NCI-H1092 (cell line): ENCODE measurements at places on chromosomes 16 and 17.
A peak's percentile ranks its signal among the peaks of the same experiment; 100 is the strongest.

DNA sequence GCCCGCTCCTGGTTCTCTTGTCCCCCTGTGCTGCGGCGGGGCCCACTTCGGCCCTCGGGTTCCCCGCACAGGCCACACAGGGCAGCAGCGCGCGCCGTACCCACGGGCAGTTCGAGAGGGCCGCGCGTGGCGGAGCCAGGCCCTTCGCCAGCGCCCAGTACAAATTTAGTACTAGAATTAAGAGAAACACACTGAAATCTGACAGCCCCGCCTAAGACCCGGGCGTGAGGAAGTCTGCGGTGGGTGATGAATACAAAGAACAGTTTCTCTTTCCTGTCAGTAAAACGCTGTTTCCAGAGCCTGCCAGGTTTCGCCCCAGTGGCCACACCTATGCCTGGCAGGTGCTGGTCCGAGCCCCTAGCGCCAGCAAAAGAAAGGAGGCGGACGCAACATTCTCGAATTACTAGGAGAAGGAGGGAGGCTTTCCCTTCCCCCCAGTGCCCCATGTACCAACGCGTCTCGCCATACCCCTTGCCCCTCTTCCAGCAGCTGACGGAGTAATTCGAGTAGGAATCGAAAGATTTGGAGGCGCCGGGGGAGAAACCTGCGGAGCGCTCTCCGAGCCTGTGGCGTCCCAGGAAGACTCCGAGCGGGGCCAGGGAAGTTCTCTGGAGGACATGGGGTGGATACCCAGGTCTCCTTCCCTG, 591 bp upstream of the SLFN5 start:
- DNase-seq, result peak; percentile 9

GRCh38 chr17:17275971-17276370, 5.1 kb downstream of the COPS3 start:
- DNase-seq, result no peak

- DNase-seq, result no peak
Measured at GRCh38 chr16:10868596-10869469, 8.2 kb upstream of the CIITA start.

DNA sequence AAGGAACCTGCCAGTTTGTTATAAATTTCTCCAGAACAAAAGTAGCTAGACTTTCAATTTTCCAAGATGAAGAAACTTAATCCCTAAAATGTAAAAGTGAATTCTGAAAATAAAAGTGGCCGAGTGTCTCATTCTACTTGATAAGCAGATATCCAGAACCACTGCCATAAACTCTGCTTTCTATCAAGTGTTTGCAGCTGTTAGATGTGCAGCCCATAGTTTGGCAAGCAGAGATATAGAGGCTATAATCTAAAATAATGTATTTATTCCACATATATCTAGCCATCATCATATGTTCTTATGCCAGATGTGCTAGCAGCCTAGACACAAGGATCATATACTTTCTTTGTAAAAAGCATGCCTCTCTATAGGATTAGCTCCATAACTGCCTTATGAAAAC, 14.7 kb upstream of the FBXL20 start:
- DNase-seq, result no peak
